ENCODE measurements at places on chromosomes 5 and 9. TPM values are rescaled to one million over a fixed set of nuclear protein-coding genes. Genes with fewer than 3 reads are reported as not detected.

- no peak for DNase-seq
Observed at GRCh38 chr9:132743931-132744479, 73.7 kb downstream of the GTF3C4 start.

The CCL27 gene
- not detected for total RNA-seq

- no peak for DNase-seq
Observed at GRCh38 chr5:23303435-23303834, 204.0 kb upstream of the PRDM9 start.

The PTCD2 gene
- total RNA-seq, result 16.9 TPM

The DND1 gene
- 3.3 TPM for total RNA-seq

The IFNB1 gene
- 0.23 TPM for total RNA-seq

DNA sequence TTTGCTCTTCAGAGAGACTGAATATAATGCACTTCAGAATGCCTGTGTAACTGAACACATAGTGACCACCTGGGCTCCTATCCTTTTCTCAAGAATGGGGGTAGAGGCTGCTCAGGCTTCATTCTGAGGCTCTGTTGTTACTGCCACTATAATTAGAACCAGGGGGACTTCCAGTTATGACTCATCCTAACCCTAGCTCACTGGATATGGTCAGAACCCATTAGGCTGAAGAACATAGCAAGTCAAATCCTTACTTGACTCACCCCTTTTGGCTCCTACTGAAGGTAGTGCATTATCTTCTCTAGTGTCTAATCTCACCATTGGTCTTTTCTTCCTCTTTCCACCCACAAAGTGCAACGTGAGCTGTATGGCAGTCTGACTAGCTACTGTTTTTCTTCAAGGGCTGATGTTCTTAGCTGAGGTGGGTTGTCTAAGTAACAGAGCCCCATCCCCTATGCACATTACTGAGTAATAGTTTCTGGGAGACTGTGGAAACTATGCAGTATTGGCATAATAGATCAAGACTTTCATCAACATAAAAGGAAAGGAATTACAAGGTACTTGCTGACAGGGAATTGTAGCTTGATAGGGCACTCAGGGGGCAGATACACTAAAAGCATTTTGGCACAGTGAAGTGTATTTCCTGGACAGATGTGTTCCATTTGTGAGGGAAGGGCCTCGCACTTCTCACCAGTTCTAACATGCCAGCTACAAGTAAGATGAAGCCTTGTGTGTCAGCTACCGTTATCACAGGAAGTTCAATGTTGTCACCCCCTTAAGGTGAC lies 431.0 kb upstream of the MEF2C start:
- no peak for DNase-seq

DNA sequence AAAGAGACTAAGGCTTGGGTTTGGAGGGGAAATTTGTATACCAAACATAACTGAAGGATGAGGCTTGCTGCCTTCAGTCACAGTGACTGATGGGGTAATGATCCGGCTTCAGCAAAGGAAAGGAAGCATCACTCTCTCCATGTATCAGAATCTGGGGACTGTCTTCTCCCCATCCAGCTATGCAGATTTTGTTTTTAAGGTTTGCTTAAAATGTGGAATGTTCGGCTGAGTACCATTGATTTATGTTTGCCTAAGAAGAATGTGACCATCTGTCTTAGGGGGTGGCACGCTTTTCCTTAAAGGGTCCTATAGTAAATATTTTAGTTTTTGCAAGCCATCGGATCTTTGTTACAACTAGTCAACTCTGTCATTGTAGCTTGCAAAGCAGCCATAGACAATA lies 291.9 kb downstream of the ARHGEF28 start:
- no peak for DNase-seq

DNA sequence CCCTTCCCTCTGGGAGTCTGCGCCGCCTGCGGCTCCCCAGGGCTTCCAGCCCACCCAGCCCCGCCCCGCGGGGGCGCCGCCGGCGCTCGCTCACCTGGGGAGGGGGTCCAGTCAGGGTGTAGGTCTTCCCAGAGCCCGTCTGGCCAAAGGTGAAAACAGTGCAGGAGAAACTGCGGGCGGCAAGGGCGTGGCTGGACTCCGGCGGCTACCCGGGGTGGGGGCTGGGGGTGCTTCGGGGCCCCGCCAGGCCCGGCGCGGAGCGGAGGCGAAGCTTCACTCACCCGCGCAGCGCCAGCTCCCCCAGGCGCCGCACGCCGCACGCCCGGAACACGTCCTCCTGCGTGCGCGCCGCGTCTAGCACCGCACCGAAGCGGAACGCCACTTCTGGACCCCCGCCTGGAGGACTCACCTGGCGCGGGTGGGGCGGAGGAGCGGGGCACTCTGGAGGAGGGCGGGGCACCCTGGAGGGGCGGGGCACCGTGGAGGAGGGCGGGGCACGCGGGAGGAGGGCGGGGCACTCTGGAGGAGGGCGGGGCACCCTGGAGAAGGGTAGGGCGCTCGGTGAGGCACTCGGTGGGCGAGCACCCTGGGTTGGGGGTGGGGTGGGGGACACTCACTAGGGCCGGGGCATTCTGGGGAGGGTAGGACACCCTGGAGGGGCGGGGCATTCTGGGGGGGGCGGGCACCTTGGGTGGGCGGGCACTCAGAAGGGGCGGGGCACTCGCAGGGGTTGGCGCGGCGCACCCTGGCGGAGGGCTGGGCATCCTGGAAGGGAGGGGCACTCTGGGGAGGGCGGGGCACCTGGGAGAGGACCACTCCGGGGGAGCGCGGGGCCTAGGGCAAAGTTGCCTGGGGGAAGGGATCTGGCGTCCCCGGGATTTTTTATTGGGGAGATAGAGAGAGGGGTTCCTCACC lies 814 bp downstream of the KIF12 start:
- DNase-seq, result no peak

- DNase-seq, result no peak
Observed at GRCh38 chr5:10867389-10868303, 106.6 kb upstream of the DAP start.

The HAPLN1 gene
- total RNA-seq, result not detected

DNA sequence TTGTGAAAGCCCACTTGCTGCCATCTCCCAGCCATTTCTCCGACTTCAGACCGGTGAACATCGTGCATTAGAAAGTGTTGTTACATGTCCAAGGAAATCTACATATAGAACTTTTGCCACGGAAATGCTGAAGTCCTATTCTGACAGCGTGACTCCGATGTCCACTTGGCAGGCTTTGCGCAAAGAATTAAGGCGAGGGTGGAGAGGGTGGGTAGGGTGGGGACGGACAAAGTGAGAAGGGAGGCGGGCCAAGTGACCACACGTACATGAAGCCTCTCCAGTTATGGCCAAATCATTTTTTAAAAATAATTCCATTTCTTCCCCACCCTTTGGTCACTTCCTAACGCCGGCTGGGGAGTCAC lies 460 bp upstream of the ACO1 start:
- DNase-seq, result no peak

DNA sequence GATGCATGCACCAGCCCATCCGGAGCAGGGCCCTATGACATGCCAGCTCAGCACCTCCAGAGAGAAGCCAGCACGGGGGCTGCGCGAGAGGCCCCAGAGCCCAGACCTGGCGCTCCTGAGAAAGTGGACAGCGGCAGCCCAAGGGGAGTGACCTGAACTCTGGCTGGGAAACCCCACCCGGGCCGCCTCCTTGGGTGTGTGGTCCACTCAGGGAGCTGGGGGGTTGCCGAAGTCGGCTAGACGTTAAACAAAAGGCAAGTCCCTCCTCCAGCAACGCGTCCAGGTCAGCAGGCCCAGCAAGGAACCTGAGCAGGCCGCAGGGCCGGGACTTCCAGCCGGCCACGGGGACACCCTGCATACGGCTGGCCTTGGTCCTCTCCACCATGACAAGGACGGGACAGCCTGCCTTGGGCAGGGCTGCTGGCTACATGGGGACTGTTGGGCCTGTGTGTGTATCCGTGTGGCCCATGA lies 35.7 kb downstream of the NACC2 start:
- DNase-seq, result no peak

DNA sequence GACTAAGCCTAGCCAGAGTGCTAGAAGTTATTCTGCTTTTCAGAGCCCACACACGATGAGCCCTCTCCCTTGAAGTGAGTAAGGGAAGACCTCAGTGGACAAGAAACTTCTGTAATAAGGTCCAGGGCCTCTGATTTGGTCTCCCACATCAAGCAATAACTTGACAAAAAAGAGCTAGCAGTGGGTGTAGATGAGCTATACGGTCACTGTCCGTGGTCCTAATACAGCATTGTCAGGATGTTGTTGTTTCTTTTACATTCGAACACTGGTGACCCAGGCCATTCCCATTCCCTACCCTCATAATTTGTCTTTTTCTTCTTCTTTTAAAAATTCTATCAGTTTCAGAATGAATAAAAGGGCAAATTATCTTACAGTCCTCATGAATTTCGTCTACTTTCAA lies 5.2 kb downstream of the PCSK1 start:
- no peak for DNase-seq

DNA sequence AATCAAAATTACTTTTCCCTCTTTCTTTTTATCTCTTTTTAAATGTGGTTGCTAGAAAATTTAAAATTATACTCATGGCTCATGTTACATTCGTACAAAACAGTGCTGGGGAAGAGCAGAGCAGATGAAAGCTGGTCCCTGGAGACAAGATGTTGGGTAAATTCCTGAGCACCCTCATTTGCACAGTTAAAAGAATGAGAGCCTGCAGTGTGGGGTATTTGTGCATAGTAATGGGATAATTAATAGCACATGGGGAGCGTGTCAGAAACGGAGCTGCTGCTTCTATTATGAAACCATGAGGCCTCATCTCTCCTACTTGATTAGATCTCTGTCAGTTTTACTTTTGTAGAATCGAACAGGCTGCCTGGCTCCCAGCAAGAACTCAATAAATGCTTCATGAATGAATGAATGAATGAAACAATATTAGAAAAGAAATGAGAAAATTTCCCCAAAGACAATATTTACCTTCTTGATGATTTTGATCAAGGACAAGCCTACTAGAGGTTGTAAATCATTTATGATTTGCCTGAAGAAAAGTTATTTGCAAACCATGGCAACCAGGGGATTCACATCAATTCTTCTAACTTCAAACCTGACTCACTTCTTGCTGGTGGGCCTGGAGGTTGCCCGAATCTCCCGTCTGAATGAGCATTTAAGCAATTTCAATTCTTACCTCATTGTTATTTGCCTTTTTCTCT lies 177.2 kb upstream of the TUT7 start:
- DNase-seq, result no peak

The GRXCR2 gene
- total RNA-seq, result not detected
